Activated CD4-positive, alpha-beta memory T cell treated with anti-CD3 and anti-CD28 coated beads, Interleukin-2, amount 10 ng/mL, durations not matched to agents 7 days and 5 days (primary cell): ENCODE measurements at places on chromosomes 2 and 18. TPM values are rescaled to one million over a fixed set of nuclear protein-coding genes. Genes with fewer than 3 reads are reported as not detected.

DNA sequence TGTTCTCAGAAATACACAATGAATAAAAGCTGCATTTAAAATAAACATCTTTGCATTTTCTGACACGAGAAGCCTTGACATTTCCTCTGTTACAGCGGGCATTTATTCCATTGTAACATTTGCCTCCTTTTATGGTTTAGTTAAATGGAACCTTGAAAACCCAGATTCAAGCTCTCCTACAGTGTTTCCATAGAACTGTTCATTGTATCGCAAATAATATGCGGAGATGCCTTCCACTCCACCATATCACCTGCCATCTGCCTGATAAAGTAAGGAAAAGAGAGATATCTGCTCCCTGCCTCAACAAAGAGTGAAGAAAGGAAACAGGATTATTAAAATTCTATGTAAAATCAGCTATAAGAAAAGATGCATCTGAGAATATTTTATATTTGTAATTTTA is 69.8 kb downstream of the CDH19 start:
- no peak for DNase-seq

DNA sequence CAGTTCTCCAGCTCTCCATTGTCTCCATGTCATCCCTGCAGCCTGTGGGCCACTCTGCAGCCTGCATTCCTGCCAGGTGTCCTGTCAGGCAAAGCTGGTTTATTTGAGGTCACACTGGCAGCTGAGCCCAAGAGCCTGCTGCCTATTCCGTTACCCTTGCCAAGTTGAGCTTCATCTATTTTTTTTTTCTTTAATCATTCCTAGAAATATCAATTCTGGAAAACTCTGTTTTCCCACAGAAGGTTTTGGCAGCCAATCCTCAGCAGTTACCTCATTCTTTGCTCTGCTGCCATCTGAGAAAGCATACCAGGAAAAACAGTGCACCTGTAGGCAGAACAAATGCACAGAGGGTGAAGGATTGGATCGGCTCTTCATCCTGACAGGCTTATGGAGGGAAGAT is 411.0 kb upstream of the ACVR2A start:
- DNase-seq, result no peak

GRCh38 chr18:57141208-57142129 is 5.4 kb upstream of the BOD1L2 start:
- DNase-seq, result no peak

DNA sequence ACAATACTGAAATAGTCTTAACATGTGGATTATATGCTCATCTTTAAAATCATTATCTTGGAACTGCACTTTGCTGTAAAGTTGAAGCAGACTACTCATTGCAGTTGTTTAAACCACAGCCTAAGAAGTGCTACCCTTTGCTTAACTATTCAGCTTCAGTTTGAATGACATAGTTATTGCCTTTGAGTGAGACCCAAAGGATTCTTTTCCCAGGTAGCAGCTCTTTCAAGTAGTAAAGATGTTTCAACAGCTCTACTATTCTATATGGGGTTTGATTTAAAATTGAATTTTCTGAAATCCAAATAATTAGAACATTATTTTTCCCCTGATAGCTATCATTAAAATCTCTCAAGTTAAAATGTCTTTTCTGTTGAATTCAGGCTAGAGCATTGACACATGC is 1.1 kb downstream of the SCG2 start:
- no peak for DNase-seq

- DNase-seq, result no peak
These were observed at the start of gene SULT6B1 for GRCh38 chr2:37188570-37188969. Gene SULT6B1 (minus strand): TSS chr2:37188670. CDS start chr2:37188640, 30 bp downstream.

DNA sequence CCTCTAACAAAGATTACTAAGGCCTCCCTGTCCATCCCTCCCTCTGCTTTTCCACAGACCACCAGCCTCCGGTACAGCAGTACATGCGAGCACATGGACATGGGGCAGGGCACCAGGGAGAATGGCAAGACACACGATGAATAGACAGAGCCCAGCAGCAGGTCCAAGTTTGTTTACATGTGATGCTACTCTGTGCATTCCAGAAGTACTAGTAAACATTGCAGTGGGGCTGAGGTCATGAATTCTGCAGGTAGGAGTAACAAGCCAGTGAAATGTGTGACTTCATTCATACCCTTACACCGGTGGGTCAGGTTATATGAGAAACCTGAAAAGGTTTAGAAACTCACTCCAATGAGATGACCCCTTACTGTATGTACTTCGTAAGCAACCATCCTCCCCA is 205.7 kb downstream of the BCL11A start:
- no peak for DNase-seq

DNA sequence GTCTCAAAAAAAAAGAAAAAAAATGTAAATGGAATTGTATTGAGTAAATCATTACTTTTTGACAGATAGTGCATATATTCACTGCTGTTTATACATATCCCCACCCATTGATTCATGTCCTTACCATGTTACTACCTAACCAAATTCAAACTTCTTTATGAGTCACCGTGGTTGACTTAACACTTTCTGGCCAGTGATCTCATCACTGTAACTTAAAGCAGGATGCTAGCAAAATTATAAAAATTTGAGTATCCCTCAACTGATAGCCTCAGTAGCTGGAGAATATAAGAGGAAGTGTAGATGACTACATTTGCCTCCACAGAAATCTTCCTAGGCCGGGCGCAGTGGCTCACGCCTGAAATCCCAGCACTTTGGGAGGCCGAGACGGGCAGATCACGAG is 13.4 kb downstream of the CNOT9 start:
- no peak for DNase-seq

DNA sequence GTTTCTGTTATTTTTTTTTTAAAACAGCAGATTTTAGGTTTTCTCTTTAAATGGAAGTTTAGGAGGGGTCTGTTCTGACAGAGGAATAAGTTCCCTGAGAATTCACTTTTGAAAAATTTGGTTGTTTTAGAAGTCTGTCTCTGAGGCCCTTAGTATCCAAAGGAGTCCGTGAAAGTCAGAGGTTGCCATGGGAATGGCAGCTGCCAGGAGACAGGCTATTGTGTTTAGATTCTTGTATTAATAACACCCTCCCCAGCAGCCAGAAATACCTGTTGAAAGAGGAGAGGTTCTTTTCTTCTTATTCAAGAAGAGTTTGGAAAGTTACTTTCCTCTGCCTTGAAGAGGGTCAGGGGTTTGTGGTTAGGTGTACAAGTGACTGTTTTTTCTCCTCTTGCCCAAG is 29.5 kb downstream of the TNP1 start:
- DNase-seq, result no peak

DNA sequence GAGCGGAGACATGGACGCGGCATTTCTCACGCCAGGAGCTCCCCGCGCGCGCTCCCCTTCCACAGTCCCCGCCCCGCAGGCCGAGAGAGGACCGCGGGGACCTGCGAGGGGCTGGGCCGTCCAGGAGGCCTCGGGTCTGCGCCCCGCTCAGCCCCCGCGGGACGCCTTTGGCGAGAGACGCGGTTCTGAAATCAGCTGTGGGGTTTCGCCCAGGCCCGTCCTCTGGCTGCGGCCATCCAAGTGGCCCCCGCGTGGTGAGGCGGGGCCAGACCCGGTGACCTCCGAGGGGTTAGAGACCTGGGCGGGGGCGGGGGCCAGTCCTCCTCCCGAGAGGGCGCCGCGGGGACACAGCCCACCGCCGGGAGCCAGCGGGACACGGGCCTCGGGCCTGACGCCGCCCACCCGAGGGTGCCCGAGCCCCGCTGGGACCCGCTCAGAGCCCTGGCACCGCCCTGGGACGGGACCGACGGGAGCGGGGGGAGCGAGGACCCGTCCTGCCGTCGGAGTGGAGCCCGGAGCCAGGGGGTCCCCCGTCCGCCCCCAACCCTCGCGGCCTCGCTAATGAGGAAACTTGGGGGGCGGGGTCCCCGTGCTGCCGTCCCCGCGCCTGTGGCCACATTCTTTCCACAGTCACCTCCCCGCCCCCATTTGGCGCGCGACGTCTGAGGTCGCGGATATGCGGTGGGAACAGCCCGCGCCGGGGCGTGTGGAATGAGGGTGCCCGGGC is 6.1 kb upstream of the SALL3 start:
- DNase-seq, result no peak

DNA sequence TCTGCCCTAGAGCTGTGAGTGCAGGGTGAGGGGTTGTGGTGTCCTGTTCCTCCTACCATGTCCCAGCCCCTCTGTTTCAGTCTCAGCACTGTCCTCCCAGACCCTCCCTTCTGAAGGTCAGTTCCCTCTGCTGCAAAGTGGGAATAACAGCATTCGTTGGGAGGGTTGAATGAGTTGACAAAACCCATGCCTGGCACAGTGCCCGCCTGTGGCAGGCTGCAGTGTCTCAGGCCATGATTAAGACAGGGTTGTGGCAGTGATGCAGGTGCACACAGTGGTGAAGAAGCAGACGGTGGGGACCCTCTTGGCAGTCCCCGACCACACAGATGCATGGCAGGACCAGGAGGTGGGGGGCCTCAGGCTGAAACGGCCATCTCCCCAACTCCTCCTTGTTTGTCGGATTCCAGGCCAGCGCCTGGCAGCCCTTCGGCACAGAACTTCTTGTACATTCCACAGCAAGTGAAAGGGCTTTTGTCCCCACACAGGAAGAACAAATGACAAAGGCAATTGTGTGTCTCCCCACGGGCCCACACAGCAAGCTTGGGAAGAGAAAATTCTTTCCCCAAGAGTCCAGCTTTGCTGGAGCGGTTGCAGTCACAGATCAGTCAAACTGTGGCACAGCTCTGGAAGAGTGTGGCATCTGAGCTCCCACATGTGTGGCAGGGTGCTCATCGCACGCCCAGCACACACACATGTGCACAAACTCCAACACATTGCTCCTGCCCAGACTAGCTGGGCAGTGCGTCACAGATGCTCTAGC is 92.0 kb upstream of the MSH2 start:
- DNase-seq, result no peak

DNA sequence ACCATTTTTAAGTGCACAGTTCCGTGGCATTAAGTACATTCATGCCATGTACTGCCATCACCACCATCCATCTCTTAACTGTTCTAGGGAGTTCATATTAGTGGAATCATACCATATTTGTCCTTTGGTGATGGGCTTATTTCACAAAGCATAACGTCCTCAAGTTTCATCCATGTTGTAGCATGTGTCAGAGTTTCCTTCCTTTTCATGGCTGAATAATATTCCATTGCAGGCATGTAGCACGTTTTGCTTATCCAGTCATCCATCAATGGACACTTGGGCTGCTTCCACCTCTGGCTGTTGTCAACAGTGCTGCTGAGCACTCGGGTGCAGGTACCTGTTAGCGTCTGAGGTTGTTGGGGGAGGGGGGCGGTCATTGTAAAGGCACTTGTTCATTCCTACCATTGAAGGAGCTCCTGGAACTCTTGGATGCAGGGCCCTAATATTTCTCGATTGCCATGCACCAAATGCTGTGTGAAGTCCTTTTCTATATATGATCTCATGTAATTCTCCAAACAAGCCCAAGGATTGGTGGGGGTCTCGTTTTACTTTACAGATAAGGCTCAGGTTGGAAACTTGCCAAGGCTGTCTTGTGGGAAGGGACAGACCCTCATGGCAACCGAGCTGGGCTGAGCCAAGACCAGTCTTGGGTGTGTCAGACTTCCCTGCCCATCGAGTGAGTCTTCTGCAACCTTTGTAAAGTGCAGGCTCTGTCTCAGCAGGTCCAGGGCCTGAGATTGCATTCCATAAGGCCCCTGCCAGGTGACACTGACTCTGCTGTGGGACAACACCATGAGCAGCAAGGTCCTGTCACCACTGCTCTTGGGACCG is 42.9 kb upstream of the SH3RF3 start:
- no peak for DNase-seq

GRCh38 chr18:41585512-41585911 is 369.5 kb upstream of the PIK3C3 start:
- no peak for DNase-seq

DNA sequence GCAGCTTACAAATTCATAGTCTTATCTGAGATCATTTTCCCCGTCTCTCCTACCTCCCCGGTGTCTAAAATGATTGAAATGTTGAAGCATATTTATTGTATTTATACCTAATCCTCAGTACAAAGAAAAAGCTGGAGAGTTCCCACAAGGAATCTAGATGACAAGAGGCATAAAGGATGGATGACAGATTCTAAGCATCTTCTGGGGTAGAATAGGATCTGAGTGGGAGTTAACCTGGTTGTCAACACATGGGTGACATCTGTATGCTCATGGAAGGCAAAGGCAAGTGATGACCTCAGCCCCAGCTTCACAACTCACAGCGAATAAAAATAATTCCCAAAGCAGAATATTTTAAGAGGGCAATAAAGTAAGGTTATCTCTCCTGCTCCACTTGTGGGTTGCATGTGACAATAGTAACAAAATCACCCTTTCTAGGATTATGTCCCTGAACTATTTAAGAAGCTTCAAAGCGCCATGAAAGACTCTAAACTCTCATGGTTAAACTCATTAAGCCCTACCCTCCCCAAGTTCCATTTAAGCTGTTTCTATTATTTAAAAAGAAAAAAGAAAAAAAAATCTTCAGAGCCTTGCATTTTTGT is 32.2 kb downstream of the SGPP2 start:
- DNase-seq, result no peak

The GALR1 gene
- total RNA-seq, result not detected

The PJVK gene
- total RNA-seq, result 0.91 TPM

The ALPP gene
- not detected for total RNA-seq

The TTC32 gene
- 30.7 TPM for total RNA-seq

The SKOR2 gene
- not detected for total RNA-seq

The TEKT4 gene
- total RNA-seq, result not detected
